Left ventricle myocardium superior (tissue), 1 donor: ENCODE measurements at places on chromosomes 2 and 18.

DNA sequence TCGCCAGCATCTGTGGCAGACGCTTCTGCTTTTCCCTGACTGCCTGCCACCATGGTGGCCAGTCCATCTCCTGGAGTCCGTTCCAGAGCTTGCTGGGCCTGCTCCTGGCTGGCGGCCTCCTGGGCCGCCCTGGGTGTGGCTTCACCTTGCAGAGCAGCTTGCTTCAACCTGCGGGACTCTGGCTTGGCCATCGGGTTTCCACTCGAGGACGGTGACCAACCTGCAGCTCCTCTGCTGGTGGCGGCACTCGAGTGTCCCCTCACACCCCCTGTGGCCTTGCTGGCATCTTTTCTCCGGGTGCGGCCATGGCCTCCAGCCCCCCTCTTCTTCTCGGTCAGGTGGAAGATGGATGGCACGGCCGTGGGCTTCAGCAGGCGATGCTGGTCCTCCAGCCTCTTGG is 3.4 kb downstream of the THAP4 start:
- DNase-seq = no peak

- no peak for DNase-seq
Measured at GRCh38 chr2:20661421-20662307, 5.3 kb upstream of the GDF7 start.

- peak; percentile 48 for DNase-seq
Measured at GRCh38 chr2:144514616-144515091, 5.3 kb downstream of the ZEB2 start.

GRCh38 chr2:1173528-1173927 is 222.9 kb downstream of the SNTG2 start:
- DNase-seq = no peak

- DNase-seq = peak; percentile 15
Measured at GRCh38 chr2:240440704-240441320, 5.3 kb downstream of the GPC1 start.

- DNase-seq = no peak
Measured at GRCh38 chr18:78624646-78625279, 354.9 kb upstream of the SALL3 start.

DNA sequence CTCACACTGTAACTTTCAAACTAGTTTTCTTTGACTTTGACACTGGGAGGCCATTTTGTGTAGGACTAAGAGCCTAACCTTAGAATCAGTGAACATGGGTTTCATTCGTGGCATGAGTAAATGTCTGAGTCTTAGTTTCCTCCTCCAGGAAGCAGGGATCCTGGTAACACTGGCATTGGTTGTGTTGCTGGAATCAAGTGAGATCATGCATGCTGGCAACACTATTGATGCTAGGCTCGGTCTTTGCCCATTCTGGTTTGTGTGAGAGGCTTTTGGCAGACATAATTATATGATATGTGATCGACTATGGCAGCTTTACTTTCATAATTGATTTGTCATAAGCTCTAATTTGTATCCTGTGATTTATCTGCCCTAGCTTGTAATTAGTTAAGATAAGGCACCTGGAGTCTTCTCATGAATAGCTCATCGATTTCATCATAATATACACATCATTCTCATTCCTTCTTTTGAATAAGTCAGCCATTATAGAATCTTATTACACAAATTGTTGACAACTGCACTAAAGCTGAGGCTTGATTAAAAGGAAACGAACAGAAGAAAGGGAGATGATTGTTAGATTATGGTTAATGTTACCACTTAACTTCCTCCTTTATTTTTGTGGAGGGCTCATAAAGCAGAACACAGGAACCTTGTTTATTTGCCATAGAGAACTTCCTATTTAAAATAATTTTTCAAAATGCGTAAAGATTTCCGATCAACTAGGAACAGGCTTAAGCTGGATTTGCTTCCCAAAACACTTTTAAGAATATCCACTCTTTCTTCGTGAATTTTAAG is 12.6 kb downstream of the PPP1R1C start:
- no peak for DNase-seq

GRCh38 chr2:191907091-191907490 is 60.2 kb upstream of the CAVIN2 start:
- DNase-seq = no peak
